EH (cell line): ENCODE measurements at places on chromosomes 3 and 15.

DNA sequence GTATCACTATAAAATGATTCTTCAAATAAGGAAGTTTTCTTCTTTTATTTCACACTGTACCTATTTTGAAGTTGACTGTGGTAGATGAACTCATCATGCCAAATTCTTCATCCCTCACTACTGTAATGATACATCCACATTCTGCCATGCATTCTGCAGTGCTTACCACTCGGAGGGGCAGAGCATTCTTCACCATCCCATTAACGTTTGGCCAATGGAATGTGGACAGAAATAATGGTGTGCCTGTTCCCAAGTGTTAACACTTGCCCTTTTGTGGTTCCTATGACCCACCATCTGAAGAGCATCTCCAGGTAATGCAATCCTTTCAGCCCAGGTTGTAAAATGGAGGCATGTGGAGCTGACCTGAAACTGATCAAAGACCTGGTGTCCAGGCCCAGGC, 18.6 kb downstream of the GOLIM4 start:
- DNase-seq, result peak; percentile 62

DNA sequence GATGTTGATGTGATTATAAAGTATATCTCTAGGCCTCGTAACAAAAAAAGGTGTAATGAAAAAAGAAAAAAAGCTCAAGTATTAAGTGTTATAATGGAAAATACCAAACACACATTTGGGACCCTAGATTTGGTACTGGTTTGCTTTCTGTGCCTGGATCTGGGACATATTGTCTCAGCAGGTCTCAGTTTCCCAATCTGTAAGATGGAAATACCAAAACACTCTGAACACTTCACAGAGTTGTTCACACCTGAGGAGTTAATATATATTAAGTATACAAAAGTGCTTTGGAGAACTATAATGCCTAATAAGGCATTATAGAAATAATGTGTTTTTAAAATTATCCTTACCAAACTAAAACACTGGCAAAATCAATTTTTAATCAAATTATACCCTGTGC, 60.0 kb downstream of the CLASP2 start:
- DNase-seq, result no peak

GRCh38 chr3:17742102-17742879, at the start of gene TBC1D5:
TBC1D5 (minus strand) TSS chr3:17742631; CDS start chr3:17508570, 234,061 bp downstream.
- peak; percentile 99 for DNase-seq

DNA sequence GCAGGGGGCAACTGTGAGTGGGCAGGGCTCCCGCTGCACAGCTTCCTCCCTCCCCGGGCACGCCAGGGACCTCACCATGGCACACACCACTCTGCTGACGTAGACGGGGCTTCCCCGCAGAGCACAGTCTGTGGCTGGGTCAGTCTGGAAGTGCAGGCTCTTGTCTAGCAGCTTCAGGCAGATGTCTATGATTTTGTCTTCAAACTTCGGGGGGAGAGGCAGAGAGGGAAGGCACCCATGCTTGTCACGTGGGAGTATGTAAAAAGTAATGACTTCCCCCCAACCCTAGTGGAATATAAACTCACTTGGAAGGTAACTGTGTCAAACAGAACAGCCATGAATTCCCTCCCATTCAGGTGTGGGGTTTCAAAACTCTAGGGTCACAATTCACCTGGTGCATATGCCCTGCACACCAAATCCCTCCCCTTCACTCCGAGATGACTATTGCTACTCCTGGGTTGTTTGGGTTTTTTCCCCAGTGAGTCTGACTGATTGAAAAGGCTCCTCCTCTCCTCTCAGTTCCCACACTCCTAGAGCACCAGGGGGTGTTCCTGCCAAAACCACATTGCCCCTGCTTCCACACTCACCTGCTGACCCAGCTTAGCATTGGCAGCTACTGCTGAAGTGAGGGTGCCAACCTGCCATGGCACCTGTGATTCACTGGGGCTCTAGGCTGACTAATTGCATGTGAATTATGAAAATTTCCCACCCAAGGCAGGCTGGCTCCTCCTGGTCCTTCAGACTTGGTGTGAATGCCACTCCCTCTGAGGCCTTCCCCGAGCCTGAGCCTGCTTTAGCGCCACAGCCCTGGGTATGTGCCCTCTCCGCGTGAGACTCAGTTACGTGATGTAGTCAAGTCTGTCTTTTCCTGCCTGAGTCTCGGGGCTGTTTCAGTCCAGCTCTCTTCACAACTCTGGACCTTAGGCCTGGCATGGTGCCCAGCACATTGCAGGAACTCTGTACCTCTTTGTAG, 13.0 kb downstream of the TGM5 start:
- DNase-seq, result peak; percentile 30

DNA sequence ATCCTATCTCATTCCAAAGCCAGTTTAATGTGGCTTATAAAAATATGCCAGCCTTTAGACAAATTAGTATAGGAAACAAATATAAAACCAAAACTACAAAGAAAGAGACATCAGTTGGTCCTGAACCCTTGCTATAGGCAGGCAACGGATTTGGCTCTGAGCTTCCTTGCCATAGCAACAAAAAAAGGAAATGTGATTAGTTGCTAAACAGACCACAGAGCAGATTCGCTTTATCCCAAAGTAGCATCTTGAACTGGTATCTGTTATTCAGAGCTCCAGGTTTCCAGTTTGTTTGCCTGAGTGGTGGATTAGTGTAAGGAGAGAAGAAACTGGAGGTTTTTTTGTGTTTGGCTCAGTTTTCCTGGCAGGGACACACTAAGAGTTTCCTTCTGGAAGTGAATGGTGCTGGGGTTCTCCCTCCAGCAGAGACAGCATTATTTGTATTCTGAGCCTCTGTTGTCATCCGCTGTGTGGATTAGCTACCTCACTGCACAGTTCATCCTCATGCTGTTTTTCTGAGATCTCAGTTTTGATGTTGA, 44.1 kb downstream of the CHST2 start:
- DNase-seq, result no peak

DNA sequence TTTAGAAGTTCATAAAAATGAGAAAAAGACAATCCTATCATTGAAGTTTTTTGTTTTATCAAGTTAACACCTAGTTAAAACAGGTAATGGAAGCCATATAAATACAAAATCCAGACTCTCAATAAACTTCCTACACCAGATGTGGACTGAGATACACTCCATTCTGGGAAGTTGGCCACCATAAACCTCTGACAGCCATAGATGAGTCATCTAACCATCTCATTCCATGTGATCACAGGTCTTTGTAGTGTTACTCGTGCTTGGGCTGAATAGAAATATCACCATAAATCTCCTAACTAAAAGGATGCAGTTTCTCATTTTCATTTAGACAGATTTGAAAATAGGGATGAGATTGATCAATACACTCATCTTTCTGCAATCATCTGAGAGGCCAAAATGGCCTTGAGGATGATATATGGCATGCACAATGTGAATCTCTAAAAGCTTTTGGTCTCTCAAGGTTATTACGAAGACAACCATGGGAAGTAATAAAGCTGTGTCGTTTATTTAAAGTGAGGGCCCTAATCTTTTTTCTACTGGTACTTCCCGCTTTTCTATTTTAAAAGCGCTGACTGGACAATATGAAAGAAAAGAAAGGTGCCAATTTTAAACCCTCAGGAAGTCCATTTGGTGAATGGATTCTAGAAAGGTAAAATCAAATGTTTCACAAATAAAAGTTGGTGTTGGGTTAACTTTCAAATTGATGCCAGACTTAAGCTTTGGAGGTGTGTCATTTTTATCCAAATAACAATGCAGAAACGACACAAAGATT, 155.5 kb downstream of the POLR2M start:
- DNase-seq, result peak; percentile 89
